Stimulated activated naive B cell treated with anti-CD40 and anti-IgM and Interleukin-4, amounts not matched to agents 10 μg/mL and 1 μg/mL and 100 μg/mL, for 72 hours (primary cell): ENCODE measurements at places on chromosomes 11 and 22.

- DNase-seq = no peak
Observed at GRCh38 chr22:36999463-36999862, 19.8 kb downstream of the TST start.

- no peak for DNase-seq
Observed at GRCh38 chr11:31821766-31822165, 10.6 kb upstream of the PAX6 start.

GRCh38 chr11:8028766-8029165 is 41.6 kb downstream of the EIF3F start:
- DNase-seq = no peak

DNA sequence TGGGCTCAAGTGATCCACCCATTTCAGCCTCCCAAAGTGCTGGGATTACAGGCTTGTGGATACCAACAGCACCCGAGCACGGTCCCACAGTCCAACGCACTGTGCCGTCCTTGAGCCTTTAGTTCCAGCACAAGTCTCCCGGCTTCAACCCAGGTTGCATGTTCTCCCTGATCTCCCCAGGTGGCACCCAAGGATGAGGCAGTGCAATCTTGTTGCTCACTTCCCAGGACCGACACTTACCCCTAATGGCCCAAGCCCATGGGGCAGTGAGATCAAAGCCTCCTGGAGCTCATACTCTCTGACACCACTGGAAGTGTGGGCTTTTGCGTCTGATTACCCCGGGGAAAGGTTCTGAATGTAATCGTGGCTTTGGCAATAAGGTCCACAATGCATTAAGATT is 3.5 kb downstream of the PRAME start:
- DNase-seq = no peak

GRCh38 chr11:119795231-119795630 is 66.2 kb upstream of the NECTIN1 start:
- no peak for DNase-seq

- DNase-seq = no peak
Observed at GRCh38 chr11:83072350-83073242, 899 bp upstream of the RAB30 start.

DNA sequence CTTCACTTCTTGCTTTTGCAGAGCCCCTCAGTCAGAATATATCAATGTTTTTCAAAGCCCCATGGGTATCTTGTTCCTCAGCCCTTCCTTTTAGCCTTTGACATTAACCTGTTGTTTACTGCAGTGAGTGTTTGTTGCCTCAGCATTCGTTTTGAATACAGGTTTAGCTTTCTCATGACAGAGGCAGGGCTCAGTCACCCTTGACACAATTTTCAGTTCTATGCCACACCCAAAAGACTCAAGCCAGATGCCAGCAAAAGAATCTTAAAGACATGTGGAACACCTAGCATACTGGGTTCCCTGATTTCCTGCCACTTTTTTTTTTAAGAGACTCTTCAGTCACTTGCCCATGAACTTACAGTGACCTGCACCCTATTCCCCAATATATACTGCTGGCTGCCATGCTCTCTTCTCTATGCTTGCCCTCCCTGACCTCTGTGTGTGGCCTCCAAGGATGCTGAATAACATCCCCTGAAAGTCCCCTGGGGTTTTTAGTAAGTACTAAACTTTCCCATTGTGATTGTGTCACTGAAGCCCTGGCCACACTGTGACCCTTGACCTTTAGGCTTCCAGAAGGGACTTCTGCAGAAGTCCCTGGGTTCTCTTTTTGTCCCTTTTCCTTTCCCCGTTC is 1225.5 kb downstream of the TBC1D22A start:
- peak; percentile 31 for DNase-seq

DNA sequence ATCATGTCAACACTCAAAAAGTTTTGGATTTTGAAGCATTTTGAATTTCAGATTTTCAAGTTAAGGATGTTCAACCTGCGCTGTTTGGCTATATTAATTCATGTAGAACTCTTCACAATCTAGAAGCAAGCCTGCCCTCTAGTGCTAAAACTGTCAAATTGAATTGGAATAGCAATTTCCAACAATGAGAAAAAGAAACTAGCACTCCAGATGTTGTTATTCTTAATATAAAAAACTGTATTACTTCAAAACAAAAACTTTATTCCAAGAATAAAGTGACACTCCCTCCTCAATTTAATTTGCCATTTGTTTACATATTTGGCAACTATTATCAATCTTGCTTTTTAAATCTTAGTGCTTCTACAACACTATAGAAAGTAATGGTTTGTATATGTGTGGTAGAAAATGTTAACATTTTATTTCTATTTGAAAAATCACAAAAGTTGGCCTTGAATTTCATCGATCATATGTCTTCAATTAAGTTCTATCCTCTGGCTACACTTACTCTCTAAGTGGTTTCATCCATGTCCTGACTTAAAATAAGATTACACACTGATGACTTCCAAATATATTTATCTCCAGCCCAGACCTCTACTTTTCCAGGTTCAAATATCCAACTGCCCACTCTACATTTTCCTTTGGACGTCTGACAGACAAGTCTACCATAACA is 36.6 kb downstream of the DCUN1D5 start:
- no peak for DNase-seq

DNA sequence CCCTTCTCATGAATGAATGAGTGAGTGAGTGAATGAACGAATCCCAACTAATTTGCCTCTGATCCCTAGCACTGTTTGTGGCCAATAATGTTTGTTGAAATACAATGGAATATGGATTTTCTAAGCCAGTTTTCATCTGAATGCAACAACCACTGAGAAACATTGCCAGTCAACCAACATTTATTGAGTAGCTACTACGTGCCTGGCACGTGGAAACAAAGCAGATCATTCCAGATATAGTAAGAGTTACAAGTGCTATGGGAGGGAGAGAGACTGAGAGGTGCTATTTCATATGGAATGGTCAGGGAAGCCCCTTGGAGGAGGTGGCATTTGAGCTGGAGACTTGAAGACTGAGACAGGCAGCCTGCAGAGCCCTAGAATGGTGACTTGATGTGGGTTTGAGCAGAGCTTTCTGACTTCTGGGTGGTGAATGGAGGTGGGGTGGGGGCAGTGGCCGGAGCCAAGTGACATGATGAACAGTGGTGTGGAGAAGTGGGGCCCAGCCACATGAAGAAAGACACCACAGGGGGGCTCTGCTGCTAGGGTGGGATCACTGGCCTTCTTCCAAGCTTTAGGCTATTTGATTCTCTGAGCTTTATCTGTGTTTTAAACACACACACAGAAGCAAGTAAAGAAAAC is 35.1 kb upstream of the SMTN start:
- DNase-seq = no peak

DNA sequence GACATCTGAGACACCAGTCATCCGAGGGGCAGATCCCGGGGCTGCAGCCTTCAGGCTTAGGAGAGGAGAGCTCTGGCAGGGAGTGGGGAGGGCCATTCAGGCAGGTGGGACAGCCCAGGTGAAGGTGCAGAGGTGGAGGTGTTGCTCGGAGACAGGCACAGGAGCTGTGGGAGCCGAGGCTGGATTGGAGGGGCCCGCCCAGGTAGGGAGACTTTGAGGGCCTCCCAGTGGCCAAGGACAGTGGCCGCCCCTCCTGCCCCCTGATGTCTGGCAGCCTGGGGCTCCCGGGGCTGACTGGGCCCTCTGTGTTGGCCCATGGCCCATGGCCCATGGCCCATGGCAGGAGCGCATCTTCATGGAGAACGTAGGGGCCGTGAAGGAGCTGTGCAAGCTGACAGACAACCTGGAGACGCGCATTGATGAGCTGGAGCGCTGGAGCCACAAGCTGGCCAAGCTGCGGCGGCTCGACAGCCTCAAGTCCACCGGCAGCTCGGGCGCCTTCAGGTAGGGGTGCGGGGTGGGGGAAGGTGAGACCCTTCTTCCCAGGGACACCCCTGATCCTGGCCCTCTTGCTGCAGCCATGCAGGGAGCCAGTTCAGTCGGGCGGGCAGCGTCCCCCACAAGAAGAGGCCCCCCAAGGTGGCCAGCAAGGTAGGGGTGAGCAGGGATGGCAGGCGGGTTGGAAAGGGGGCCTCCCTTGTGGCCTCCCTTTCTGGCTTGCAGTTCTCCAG is 13.3 kb downstream of the TMEM258 start:
- no peak for DNase-seq

DNA sequence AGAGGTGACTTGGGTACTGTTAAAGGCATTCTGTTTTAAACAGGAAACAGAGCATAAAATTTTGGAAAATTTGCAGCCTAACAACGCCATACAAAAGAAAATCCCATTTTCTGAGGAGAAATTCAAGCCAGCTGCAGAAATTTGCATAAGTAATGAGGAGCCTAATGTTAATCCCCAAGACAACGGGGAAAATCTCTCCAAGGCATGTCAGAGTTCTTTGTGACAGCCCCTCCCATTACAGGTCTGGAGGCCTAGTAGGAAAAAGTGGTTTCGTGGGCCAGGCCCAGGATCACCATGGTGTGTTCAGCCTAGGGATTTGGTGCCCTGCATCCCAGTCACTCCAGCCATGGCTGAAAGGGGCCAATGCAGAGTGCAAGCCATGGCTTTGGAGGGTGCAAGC is 1333.1 kb upstream of the TENM4 start:
- DNase-seq = no peak

DNA sequence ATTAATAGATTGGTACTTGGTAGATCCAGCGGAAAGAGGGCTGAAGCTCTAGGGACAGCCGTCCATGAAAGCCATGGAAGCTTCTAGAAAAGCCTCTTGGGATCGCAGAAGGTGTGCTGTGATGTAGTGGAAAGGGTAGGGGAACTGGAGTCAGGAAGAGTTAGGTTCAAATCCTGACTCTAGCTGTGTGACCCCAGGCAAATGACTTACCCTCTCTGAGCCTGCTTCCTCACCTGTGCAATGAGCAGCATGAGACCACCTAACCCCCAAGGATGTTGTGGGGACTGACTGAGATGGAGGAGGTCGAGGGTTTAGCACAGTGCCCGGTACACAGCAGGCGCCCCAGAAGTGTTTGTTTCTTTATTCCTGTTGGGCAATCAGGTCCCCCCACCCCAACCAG is 2.2 kb downstream of the EML3 start:
- no peak for DNase-seq

DNA sequence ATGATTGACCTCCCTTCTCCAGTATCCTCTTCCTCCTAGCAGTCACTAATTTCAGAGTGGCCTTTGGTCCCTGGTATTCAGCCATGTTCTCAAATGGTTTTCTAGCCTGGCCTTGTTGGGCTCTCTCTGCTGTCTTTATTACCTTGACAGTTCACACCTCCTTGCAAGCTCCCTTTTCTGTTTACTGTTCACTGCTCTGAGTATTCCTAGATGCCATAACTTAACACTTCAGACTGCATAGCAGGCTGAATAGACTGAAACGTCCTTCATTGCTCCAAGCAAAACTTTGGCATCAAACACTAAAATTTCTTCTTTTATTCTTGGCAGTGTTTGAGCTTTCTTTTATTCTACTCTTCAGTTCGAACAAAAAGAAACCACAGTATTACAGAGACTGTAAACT is 49.7 kb upstream of the SLC25A18 start:
- DNase-seq = no peak

- no peak for DNase-seq
Observed at GRCh38 chr22:32327066-32327465, 30.6 kb upstream of the RFPL3 start.

GRCh38 chr22:40665312-40665711 is 14.0 kb upstream of the MCHR1 start:
- no peak for DNase-seq

GRCh38 chr11:61111786-61112517 is 9.7 kb downstream of the CD5 start:
- no peak for DNase-seq

- peak; percentile 42 for DNase-seq
Observed at GRCh38 chr22:23315341-23315917, 135.1 kb downstream of the BCR start.

GRCh38 chr11:12123273-12123672 is 12.9 kb downstream of the MICAL2 start:
- DNase-seq = no peak

GRCh38 chr11:14768526-14769188 is 123.4 kb downstream of the CYP2R1 start:
- no peak for DNase-seq

GRCh38 chr11:97893612-97894011 is 1127.1 kb upstream of the CNTN5 start:
- no peak for DNase-seq

GRCh38 chr11:63505857-63506528 is at the start of gene LGALS12:
Gene LGALS12 (plus strand): TSS chr11:63506084. CDS start chr11:63506459, 375 bp downstream.
- DNase-seq = no peak

DNA sequence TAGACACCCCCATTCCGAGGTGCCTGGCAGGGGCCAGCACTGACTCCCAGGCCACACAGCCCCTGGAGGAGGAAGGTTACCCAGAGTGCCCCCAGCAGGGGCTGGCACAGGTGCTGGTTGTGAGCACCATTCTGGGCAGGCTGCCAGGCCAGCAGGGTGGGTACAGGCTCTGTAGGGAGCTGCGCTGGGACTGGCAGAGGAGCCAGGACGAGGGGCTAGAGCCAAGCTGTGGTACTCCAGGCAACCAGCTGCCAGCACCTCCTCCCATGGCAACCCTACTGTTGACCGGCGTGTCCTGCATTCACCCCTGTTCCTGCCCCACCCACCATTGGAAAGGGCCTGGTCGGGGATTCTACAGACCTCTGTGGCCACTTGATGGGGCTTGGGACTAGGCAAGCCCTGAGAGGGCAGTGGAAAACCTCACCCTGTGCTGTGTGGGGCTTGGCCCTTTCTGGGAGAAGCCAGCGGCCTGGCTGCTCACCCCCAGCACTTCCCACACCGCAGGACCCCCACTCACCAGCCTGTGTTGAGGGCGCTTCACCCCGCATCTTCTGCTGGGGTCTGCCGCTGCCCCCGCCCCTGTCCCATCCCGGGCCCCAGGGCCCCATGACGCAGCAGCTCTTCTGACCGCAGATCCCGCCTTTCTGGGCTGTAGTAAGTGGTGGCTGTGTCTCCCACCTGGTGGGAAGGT is 1.9 kb downstream of the CLDN5 start:
- DNase-seq = no peak

- DNase-seq = peak; percentile 35
Observed at GRCh38 chr22:44080936-44081861, 57.1 kb downstream of the PARVB start.

- DNase-seq = no peak
Observed at GRCh38 chr11:62988276-62988675, 3.5 kb upstream of the SLC22A6 start.
